GF-D8 (cell line): ENCODE measurements at places on chromosomes 6 and 20.
A peak's percentile ranks its signal among the peaks of the same experiment; 100 is the strongest.

GRCh38 chr6:3194535-3195419 is 32.7 kb downstream of the TUBB2B start:
- no peak for DNase-seq

DNA sequence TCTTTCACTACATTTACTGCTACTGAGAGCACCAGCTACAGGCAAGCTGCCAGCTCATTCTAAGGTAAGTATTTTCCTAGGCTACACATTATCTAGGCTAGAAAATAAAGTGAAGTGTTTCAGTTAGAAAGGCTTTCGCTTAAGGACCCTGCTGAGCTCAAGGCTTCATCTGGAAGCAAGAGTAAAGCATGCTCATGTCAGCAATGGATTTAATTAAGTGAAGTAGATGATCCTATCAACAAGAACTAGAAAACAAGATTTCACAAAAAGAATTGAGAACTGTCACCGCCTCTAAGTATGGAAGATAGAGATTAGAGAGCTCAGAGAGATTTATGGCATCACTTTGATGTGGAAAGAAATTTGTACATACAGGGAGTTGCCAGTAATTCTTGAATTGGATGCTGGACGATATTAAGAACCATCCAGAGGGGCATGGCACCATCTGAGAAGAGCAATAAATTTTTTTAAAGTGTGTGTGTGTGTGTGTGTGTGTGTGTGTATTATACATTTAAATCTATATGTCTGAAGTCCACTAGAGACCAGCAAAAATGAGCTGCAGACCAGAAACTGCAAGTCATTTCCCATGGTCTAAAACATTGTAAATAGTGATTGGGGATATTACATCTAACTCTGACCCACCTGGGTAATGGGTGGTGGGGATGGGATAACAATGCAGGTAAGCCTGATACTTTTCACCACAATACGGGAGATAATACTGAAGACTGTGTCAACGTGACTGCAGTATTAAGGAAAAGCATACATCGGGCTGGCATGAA is 105.2 kb upstream of the MAP7 start:
- DNase-seq = no peak

- peak; percentile 4 for DNase-seq
These were observed 42.1 kb upstream of the CDH22 start for GRCh38 chr20:46350201-46350985.

DNA sequence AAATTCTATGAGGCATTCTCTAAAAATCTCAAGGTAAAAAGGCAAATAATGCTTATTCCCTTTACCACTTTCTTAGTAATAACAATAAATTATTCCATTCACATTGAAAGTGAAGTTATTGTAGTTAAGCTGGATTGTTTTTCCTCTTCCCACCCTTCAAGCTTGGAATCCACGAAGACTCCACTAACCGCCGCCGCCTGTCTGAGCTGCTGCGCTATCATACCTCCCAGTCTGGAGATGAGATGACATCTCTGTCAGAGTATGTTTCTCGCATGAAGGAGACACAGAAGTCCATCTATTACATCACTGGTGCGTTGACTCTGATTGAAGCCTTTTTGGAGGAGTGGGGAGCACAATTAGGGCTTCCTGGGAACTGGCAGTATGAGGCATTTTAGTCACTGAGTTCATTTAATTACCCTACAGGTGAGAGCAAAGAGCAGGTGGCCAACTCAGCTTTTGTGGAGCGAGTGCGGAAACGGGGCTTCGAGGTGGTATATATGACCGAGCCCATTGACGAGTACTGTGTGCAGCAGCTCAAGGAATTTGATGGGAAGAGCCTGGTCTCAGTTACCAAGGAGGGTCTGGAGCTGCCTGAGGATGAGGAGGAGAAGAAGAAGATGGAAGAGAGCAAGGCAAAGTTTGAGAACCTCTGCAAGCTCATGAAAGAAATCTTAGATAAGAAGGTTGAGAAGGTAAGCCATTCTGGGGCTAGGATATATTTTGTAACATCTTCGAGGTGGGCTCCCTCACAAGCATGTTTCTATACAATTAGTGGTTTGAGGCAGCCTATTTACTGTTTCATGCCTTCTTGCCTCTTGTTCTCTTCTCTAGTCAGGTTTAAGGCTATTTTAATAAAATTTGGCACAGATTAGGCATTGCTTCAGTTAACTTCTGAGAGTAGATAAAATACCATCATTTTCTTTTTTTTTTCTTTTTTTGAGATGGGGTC is 4.9 kb downstream of the HSP90AB1 start:
- no peak for DNase-seq

DNA sequence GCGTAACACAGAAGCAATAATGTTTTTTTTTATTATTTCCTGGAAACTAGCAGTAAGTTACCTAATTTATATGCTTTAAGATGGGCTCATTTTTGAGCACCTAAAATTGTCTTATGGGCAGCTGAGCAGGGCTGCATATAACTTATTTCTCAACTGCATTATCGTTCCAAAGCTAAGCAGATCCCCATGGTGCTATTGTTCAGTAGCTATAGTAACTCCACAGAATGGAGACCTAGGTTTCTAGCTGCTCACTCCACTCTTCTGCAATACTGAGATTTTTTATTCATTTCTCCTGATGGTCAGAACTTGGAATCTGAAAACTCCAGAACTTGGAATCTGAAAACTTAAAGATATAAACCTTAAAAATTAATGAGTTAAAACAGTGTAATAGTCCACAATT is 18.7 kb downstream of the CRISP1 start:
- no peak for DNase-seq

DNA sequence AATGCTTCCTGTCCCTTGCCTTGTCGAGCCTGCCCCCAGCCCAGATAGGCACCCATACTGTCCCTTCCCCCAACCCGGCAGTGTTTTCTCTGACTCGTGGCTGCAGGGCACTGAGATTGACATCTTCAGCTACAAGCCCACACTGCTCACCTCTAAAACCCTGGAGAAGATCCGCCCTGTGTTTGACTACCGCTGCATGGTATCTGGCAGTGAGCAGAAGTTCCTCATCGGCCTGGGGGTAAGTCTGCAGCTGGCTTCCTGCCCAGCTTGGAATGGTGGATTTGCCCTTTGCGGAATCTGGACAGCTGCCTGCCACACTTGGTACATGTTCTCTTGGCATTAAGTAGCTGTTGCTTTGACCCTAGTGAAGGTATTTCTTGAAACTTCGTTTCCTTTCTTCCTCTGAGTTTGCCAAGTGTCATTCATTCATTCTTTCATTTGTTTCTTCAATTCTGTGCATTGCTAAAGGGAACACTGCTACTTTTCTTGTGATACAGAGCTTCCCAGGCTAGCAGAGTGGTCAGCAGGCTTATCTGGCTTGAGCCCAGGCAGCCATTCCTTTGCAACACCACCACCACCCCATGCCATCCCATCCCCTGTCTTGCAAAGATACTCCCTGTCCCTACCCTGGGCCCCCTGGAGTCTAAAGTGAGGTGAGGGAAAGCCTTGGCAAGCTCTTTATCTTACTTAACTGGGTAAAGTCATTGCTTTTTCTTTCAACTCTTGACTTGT is 26.2 kb downstream of the CCDC167 start:
- DNase-seq = no peak

GRCh38 chr6:163348789-163349680 is 65.5 kb upstream of the QKI start:
- no peak for DNase-seq

- DNase-seq = no peak
These were observed 33.9 kb downstream of the KCNK17 start for GRCh38 chr6:39280247-39280731.

DNA sequence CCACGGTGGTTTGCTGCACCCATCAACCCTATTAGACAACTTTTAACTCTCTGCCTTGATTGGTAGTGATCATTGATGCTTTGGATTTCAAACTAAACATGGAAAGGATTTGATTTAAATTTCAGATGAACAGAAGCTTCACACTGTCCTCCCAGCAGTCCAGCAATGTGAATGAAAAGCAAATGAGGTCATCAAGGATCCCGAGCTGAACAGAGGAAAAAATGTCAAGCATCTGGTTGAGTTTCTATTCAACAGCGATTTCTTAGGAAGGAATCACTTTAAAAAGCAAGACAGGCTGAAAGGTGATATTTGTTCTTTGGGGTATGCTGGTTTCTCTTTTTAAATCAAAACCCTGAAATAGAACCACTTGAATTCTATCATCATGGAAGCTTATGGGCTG is 10.6 kb upstream of the SAMD3 start:
- no peak for DNase-seq

- no peak for DNase-seq
These were observed 92.0 kb upstream of the TMEM181 start for GRCh38 chr6:158467923-158468322.

DNA sequence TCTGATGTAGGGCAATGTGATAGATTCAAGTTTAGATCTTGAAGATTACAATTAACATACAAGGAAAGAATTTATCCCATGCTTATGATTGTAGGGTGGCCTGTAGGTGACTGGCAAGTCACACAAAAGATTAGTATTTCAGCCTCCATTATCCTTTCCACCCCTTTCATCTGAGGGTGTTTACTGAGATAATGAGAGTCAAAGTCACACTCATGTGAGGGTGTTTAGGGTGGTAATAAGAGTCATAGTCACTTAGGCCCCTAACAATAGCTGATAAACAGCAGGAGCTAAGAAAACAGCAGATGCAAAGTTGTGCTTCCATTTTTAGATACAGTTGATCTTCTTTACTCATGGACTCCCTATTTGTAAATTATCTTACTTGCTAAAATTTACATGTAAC is 11.4 kb downstream of the FAM184A start:
- no peak for DNase-seq

DNA sequence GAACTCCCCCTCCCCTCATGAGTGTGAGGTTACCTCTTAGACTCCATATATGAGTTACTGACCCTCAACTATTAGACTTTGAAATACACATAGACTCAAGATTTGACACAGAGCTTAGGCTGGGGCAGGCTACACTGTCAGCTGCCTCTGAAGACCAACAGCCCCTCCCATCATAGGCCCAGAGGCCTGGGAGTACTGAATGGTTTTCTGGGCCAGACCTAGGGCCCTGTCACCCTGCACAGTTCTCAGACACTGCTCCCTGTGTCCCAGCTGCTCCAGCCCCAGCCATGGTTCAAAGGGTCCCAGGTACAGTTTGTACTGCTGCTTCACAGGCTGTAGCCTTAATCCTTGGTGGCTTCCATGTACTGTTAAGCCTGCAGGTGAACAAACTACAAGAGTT is 132.1 kb upstream of the MOCS1 start:
- DNase-seq = no peak
